Nucleus accumbens (tissue), 56 donors: ENCODE measurements at places on chromosomes 7 and 10.
A peak's percentile ranks its signal among the peaks of the same experiment; 100 is the strongest.

DNA sequence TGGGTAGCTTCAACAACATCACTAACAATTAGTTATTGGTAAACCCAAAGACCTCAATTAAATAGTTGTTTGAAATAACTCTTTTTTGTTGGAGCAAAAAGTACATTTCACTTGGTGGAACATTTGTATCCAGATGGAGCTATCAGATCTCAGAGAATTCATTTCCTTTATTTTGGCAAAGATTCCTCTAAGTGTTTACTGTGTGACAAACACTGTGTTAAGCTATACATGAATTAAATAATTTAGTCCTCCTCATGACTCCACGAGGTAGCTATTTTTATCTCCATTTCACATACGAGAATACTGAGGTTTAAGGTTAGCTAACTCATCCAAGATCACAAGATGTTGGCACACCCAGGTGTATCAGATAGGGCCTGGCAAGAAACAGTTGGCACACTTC is 104.0 kb upstream of the IMMP2L start:
- no peak for DNase-seq

GRCh38 chr7:79837915-79838314 is 296.7 kb upstream of the GNAI1 start:
- DNase-seq: no peak

GRCh38 chr10:97319671-97320479 is 804 bp downstream of the FRAT1 start:
- DNase-seq: peak; percentile 49

GRCh38 chr7:19648791-19649190 is 60.0 kb downstream of the POLR1F start:
- DNase-seq: no peak
